Dorsolateral prefrontal cortex (tissue), 122 donors: ENCODE measurements at places on chromosomes 1 and 21.

- no peak for DNase-seq
These were observed 32.7 kb upstream of the WASF2 start for GRCh38 chr1:27522432-27523336.

- DNase-seq: no peak
These were observed 15.8 kb downstream of the TSPAN2 start for GRCh38 chr1:115073298-115074087.

- DNase-seq: no peak
These were observed 269.6 kb downstream of the DPYD start for GRCh38 chr1:97651250-97651649.

DNA sequence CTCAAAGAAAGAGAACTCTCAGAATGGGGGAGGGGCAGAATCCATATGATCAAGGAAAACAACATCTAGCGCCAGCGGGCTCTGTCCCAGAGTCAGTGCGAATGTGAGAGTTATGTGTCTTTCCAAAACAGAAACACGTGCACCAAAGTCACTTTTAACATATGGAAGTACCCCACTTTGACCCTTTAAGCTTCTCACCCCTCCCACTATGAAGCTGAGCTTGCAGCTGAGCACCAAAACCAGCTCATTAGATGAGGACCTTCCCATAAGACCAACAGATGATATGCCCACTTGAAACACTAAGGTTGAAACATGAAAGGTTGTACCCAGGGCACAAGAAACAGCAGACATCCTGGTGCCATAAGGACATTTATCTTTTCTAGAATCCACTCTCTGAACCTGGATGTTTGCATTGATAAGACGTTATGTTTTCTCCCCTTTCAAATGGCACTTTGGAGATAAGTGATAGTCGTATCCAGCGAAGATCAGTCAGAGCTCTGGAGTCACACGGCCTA lies 171.0 kb downstream of the TGFBR3 start:
- no peak for DNase-seq

- no peak for DNase-seq
These were observed 18.6 kb upstream of the CHIA start for GRCh38 chr1:111272081-111272480.

GRCh38 chr1:2451741-2452140 lies 24.3 kb upstream of the PLCH2 start:
- no peak for DNase-seq

DNA sequence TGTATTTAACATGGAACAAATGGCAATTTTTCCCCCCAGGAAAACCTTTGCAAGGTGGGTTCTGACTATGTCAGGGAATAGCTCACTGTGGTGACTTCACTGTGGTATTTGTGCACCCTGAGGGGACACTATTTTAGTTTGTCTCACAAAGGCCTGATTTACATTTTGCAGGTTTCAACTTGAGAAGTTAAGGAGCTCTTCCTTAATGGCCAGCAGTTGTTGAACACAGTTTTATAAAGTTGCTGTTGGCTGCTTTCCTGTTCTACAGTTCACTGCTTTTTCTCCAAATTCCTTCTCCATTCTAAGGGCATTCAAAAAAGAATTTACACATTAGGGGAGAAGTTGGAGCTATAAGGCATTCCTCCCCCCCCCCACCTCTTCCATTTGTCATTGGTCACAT lies 4.6 kb downstream of the LAMC1 start:
- DNase-seq: no peak

DNA sequence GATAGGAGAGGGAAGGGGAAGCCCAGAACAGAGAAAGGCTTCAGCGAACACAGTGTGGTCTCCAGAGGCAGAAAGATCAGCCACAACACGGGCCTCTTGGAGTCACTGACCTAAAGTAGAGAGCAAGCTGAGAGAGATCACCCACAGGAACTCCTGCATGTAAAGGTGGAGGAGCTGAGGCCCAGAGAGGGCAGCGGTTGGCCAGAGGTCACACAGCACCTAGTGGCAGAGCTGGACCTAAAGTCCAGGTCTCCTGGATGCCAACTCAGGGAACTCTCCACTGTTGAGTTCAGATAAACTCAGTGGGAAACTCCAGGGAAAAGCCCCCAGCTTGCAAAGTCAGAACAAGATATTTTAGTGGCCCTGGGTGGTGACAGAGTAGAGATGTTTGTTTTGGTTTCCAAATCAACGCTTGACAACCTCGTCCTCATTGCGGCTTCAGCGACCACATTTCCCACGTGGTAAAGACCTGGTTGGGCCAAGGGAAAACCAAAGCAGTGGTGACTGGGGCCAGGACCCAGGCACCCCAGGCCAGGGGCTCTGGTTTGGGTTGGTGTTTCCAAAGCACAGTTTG lies 4.6 kb downstream of the IFFO2 start:
- no peak for DNase-seq

DNA sequence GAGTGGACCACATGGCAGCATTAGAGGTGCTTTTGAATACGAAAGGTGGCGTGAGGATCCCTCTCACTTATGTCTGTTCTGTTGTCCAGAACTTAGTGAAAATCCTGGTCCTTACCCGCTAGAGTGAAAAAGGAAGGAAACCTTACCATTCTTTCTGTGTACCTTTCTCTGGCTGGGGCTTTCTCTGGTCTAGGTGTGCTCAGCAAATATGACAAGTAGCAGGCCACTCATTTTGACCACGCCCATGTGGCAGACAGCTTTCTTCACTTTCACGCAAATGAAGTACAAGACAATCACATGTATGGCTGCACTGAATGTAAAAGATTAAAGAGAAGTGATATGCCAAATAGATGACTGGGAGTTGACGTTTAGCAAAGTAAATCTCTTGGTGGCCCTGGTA lies 131.9 kb downstream of the FGGY start:
- DNase-seq: no peak

DNA sequence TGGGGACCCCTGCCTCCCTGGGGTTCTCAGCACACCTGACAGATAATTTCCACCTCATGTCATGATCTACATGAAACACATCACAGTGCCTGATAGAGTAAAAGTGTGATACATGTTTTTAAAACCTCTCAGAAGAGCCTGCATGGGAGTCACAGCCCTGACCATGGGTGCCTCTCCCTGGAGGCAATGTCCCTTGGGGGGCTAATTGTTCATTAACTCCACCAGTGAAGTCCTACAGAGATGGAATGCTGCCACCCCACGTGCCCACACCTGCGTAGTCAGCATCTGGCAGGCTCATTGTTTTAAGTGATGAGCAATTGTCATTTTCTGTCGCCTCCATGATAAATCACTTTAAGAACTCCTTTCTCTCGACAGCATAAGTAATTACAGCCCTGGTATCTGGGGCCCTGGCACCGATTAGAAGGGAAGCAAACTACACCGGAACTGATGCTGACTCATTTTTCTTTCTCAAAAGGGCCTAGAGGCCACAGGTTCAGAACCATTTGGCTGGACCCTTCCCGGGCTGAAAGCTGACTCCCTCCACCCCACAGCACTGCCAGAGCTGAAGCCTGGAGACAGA lies 109.6 kb upstream of the GJB5 start:
- no peak for DNase-seq

DNA sequence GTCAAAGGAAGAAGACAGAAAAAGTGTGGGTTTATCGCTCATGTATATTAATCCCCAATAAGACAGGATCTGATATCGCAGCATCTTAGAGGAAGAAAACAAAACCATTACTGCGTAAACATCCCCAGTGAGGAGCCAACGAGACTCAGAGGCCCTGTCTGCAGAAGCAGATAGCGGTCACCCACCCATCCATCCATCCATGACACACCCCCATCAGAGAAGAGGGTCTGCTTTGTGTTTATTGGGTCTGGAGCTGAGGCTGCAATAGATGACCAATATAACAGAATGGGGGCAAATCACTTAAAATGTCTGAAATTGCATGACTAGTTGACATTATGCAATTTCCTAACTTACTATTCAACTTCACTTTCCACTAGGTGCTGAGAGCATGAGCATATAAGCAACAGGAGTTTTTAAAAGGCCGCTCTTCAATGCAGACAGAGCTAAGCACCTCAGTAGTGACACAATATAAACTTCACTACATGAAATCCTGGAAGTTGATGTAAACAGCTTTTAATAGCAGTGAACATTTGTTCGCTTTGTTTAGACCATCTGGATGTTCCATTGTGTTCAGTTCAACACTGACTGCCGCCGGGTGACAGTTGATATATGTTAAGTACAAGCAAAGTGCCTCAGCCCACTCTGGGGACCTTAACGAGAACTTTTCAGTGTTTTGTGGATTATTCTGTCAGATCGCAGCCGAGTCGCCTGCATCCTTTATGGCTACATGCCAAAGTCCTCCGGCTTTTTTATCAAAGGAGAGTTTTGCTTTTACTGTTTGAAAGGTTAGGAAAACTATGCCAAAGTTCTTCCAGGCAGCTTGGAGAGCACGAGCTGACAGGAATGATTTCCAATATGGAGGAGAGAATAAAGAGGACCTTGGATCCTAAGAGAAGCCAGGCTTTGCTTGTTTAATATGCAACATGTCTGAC lies 167.5 kb downstream of the ZNF281 start:
- DNase-seq: no peak

GRCh38 chr1:54223441-54224202 lies 23.7 kb downstream of the MRPL37 start:
- DNase-seq: no peak

- no peak for DNase-seq
These were observed 318.5 kb upstream of the DUSP10 start for GRCh38 chr1:222060210-222060916.

DNA sequence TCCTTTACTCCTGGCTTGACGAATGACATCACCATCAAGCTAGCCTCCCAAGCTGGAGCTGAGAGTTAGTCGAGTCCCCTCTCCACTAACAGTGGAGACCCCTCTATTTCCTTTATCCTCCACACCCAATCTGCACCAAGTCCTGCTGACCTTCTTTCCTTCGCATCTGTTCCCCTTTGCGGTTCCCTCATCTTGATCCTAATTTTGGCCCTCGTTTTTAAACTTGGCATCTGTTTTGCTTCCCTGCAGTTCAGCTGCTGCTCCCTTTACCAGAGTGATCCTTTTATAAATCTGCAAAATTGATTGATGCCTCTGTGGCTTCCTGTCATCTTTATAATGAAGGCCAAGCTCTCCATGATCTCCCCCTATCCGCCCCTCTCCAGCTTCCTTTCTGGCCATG lies 49.0 kb upstream of the TSPAN2 start:
- no peak for DNase-seq

DNA sequence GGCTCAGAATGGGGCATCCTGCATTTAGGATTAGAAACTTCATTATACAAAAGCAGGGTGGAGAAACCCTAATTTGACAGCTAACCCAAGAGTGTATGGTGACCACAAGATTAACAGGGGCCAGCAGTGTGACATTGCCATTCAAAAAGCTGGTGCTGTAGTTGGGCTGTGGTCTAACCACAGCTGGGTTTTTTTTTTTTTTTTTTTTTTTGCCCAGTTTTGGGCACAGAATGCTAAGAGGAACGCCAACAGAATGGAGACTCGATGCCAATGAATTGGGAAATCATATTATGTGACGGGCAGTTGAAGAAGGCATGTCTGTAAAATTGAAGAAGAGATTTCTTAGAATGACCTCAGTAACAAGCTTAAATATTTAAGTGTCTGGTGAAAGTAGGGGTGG lies 58.4 kb downstream of the NFIA start:
- DNase-seq: no peak

DNA sequence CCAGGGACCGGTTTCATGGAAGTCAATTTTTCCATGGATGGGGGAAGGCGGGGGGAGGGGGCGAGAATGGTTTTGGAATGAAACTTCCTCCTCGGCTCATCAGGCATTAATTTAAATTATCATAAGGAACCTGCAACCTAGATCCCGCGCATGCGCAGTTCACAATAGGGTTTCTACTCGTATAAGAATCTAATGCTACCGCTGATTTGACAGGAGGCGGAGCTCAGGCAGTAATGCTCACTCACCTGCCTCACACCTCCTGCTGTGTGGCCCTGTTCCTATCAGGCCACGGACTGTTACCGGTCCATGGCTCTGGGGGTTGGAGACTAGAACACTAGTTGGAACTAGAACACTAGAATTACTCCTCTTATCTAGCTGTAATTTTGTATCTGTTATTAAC lies 38.0 kb downstream of the PRRX1 start:
- DNase-seq: no peak

DNA sequence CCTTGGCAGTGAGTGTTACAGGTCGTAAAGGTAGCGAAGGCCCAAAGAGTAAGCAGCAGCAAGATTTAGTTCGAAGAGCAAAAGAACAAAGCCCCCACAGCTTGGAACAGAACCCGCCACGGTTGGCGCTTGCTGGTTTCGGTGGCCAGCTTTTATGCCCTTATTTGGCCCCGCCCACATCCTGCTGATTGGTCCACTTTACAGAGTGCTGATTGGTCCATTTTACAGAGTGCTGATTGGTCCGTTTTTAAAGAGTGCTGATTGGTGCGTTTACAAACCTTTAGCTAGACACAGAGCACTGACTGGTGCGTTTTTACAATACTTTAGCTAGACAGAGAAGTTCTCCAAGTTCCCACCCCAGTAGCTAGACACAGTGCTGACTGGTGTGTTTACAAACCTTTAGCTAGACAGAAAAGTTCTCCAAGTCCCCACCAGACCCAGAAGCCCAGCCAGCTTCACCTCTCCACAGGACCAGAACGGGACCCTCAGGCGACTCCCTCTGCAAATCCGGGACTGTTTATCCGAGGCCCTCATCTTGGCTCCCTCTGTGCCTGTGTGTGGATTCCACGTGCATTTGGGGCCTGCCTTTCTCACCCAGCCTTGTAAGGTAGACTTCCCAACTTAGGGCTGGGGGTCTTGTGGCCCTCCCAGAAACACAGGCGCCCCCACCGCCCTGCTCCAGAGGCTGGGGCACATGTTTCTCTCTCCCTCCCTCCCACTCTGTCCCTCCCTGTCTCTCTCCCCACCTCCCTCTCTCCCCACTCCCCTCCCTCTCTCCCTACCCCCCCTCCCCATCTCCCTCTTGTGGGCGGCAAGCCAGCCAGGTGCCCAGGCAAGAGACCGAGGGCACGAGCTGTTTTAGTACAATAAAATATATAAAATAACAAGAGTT lies 12.6 kb downstream of the FTCD start:
- no peak for DNase-seq

- DNase-seq: peak; percentile 23
These were observed 4.6 kb downstream of the POFUT2 start for GRCh38 chr21:45283035-45283610.

DNA sequence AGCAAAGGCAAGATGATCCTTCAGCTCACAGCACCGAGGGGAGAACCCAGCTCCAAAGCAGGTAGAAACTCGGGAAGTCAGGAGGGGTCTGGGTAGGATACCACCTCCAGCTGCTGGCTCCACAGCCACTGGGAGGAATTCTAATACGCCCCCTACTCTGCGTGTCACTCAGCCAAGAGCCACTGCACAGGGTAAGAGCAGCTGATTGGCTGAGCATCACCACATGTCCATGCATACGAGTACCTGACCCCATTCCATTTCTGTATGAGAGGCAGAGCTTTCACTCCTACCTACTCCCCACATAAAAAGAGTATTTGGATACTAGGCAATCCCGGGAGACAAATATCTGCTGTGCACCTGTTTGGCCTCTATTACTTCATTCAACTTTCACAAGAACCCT lies 121.4 kb downstream of the RRAGC start:
- DNase-seq: no peak

GRCh38 chr1:173057984-173058383 lies 7.2 kb upstream of the TNFSF18 start:
- no peak for DNase-seq

DNA sequence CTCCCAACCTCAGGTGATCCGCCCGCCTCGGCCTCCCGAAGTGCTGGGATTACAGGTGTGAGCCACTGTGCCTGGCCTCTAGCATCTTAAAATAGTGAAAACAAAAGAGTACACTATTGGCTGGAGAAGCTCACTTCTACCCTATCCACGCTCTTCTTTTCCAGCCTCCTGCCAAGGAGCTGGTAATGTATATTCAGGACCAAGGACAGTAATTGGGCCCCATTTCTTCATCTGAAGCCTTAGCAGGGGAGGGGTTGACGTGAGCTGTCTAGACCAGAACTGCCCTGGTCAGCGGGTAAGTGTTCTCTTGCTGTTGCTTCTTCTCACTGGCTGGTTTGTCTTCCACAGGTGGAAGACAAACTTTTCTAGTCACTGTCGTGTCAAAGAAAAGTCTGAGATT lies 70.2 kb downstream of the DNM3 start:
- no peak for DNase-seq
